ENCODE measurements at places on chromosomes 3 and 15.

DNA sequence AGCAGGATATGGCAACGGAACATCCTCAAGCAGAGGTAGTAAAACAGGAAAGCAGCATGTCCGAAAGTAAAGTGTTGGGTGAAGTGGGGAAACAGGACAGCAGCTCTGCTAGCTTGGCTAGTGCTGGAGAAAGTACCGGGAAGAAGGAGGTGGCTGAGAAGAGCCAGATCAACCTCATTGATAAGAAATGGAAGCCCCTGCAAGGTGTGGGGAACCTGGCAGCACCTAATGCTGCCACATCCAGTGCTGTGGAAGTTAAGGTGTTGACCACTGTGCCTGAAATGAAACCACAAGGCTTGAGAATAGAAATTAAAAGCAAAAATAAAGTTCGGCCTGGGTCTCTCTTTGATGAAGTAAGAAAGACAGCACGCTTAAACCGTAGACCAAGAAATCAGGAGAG, 14.3 kb upstream of the ZBTB47 start:
- DNase-seq, result no peak

DNA sequence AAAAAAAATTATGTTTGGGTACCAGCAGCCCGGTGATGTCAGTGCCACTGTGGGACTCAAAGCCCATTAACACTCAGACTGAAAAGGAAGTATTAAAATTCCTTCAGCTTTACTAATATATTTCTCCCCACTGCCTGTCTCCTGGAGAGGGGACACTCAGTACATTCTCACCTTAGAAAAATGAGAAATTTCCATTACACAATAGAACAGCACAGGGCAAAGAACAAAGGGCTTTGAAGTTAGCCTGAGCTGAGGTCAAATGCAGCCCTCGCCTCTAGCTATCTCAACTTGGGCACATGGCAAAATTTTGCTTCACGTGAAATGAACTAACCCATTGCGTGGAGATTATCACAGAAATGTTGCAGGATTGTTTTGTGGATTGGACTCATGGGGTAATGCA, 80.8 kb downstream of the RARB start:
- no peak for DNase-seq

DNA sequence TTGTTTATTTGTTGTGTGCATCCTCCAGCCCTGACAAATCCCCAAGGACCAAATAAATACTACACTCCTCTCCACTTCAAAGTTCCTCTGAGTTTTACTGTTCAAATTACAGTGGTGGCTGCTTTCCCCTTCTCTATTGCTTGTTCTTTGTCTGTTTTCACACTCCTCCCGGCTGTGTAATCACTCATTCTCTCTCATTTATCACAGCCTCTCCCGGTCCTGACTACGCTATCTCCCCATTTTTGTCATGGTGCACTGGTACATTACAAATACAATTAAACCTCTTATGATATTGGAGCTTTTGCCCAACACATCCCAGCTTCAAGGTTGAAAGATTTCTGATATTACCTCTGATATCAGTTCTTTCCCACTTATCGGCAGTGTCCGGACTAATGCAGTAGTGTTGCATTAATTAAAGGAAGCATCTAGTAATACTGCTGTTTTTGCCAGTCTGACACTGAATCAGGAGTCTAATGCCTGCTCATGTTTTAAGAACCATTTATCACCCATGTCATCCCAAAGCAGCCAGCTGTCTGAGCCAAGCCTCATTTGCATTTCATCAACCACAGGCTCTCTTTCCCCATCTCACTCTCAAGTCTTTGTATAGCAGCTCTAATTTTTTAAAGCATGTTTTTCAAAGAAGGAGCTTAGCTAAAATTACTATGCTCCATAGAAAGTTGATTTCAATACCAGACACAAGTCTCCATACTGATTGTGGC, 740.5 kb downstream of the ROBO2 start:
- DNase-seq, result no peak

DNA sequence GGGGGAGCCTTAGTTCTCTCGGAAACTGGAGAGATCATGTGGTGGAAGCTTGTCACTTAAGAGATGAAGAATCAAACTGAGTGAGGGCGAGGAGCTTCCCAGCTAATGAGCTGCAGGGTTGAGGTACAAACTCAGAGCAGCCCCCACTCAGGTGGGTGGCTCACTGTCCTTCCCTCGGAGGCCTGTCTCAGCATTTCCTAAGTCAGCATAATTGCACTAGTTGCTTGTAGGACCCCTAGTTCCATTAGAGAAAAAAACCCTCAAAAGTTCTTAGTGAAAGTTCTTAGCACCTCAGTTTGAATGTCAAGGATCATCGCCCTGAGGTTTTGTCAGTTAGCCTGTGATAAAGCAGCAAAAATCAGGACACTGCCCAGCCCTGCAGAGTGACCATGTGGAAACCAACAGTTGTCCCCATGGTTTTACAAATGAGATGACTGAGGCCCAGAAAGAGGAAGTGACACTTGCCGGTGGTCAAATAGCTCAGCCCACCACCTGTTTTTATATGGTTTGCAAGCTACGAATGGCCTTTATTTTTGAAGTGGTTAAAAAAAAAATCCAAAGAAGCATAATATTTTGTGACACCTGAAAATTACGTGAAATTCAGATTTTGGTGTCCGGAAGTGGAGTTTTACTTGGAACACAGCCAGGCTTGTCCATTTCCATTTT, 11.9 kb downstream of the SMAD6 start:
- no peak for DNase-seq

GRCh38 chr3:177721864-177722785, 524.8 kb upstream of the TBL1XR1 start:
- no peak for DNase-seq

DNA sequence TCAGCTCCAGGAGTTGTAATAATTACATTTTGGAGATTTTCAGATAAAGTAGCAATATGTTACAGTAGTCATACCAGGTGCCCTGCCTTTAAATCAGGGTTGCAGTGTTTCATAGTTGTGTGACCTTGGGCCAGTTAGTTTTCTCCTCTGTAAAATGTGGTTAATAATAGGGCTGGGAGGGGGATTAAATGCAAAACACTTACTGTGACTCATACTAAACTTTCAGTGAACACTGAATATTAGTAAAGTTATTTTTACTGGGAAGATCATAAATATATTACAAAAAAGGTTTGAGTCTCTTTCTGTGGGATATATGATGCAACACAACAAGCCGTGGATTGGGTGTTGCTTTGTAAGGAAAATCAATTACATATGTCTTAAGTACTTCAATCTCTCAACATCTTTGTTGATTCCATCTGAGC, 1.1 kb upstream of the EBLN2 start:
- no peak for DNase-seq

DNA sequence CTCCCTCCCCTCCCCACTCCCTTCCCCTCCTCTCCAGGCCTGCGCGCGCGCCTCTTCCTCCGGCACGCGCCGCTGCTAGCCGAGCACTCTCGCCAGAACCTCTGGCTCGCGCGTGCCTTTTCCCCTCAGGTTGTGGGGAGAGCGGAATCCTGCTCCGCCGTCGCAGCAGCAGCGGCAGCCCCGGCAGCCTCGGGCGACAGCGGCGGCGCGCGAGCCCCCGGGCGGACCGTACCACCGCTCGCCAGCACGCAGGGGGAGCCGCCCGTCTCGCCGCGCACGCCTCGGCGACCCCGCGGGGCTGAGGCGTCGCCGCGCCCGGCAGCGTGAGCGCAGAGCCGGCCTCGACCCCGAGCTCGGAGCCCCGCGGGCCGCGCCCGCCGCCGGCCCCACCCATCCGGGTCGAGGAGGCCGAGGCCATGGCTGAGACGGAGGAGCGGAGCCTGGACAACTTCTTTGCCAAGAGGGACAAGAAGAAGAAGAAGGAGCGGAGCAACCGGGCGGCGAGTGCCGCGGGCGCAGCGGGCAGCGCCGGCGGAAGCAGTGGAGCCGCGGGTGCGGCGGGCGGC, at the start of gene CDV3:
TSS of gene CDV3 (plus strand) at position 58 of the 566 bp plus-strand sequence. CDS start at position 417, 359 bp downstream.
- no peak for DNase-seq

GRCh38 chr3:48679411-48680391, 6.0 kb downstream of the NCKIPSD start:
- DNase-seq, result no peak

- no peak for DNase-seq
Measured at GRCh38 chr3:13480340-13481318, 523 bp downstream of the HDAC11 start.

DNA sequence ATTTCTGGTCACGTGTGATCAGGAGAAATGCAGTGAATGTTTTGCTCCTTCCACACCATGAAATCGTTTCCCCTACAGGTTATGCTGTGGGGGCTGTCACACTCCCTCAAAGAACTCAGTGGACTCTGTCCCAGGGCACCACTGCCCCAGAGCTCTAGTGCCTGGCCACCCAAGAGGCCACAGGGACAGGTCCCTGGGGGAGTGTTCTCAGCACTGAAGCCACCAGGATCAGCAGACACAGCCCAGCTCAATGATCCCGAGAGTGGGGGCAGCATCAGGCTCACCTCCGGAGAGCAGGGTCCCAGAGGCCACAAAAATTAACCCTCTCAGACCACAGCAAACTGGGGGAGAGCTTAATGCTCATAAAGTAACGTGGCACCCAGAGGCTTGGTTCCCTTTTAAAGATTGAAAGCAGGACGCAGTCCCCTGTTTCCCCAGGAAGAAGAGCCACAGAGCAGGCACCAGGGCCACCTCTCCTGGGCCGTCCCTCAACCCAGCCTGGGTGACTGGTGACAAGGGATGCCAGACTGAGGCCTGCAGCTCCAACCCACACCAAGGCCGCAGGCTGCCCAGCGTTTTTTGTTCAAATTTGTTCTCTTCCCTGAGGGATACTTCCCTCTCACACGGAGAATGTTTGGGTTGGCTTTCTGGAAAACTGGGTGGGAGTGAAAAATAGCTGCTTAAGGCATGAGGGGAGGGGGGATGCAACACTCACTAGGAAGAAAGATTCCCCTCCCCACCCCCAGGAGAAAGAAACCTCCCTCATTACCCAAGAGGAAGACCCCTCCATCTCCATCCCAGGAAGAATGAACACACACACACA, 123.3 kb upstream of the IGF1R start:
- no peak for DNase-seq

DNA sequence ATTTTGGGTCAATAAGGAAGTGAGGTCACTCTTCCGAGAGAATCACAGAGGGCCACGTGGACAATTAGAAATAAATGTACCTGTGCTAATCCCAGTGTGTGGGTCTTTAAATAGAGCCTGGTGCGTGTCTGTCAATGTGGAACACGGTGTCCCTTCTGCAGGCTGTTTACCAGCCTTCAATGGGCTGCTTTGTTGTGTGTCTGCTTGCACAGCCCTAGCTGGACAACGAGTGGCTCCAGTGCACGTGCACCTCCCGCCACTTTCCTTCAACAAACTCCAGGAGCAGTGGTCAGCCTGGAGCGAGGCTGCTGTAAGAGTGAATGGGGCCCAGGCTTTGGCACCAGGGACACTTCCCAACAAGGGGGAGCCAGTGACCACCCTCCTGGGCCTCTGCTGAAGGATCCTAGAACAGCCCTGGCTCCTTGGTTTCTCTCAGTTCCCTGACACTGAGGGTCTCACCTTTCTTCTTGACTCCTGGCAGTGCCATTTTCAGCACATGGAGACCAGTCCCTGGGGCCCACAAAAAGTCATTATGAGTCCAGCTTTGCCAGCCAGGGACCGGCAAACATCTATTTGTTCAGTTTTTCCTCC, 76.1 kb downstream of the ISG20 start:
- no peak for DNase-seq

GRCh38 chr15:43877371-43877770, 50.6 kb downstream of the WDR76 start:
- no peak for DNase-seq

DNA sequence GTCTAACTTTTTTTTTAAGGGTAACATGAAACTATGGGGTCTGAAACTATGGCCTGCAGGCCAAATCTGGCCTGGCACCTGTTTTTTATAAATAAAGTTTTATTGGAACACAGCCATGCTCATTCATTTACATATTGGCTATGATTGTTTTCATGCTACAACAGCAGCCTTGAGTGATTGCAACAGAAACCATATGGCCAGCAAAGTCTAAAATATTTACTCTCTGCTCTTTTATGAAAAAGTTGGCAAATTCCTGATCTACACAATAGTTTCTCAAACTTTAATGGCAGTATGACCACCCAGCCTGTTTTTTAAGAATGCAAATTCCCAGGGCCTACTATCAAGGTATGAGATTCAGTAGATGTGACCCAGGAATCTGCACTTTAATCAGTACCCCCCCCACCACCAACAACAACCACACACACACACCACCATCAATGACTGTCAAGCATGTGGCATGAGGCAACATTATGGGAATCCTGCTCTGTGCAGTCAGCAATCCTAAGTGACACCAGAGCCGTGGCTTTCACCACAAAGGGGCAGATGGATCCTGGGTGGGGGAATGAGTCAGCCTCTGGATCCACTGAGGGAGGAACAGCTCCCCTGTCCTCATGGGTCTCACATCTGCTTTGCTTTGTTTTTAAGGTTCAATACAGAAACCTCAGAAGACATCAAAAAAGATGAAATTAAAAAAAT, 142.8 kb downstream of the NTRK3 start:
- no peak for DNase-seq

DNA sequence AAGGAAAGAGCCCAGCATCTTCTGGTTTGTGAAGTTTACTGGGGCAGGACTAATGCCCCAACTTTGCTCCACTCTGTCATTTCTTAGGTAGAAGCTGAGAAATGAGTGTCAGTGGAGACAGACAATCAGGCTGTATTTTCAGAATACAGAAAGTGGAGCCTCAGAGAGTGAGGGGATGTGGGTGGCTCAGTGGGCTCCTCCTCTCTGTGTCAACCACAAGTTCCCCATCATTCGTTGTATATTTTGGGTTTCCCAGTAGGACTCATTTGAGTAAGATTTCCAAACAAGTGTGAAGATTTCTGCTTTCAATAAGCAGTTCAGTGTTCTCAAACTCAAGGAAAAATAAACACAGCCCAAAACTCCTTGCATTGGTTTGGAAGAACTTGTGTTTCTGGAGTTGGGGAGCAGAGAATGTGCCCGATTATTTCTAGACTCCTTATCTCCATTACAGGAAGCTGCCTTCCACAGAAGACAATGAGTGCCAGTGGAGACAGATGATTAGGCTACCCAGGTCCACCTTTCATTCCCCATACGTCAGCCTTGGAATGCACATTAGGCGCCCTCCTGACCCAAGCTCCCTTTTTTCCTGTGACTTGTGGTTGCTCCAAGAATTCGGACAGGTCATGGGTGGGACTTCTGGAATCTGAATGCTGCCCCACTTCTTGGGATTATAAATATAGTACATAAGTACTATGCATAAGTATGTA, 792.1 kb upstream of the LMCD1 start:
- DNase-seq, result no peak

DNA sequence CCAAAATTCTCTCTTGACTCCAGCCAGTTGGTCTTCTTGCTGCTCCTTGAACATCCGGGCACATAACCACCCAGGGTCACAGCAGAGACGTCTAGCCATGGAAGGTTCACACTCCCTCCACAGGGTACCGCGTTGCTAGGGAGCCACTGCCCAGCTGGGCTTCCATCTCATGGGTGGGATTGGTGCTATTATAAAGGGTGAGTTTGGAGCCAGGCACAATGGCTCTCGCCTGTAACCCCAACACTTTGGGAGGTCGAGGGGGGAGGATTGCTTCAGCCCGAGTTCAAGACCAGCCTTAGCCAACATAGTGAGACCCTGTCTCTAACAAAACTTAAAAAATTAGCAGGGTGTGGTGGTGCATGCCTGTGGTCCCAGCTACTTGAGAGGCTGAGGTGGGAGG, 17.5 kb upstream of the SKOR1 start:
- no peak for DNase-seq
